GM13976 (cell line): ENCODE measurements at places on chromosomes 3 and 15.

- no peak for DNase-seq
Observed at GRCh38 chr3:172953571-172953970, 187.5 kb downstream of the SPATA16 start.

- no peak for DNase-seq
Observed at GRCh38 chr15:99019558-99020540, 12.3 kb upstream of the PGPEP1L start.

DNA sequence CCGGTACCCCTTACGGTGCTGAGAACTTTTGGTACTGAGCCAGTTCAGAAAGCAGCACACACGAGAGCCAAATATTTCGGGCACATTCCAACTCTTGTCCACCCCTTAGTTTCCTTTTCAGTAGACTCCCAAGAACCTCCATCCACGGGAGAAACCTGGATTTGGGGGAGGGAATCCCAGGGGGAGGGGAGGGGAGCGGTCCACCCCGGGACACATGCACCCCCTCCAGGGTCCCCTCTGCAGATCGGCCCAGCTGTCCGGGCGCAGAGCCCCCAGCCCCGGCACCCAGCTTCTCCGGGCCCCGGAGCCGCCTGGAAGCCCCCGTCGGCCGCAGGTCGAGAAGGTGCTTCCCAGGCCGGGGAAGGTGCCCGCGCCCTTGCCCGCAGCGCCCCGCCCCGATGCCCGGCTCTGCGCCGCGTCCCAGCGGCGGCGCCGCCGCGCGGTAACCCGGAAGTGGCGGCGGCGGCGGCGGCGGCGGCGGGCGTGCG lies 455 bp upstream of the ABHD17C start:
- DNase-seq: peak; percentile 31

GRCh38 chr15:77282333-77282732 lies 137.6 kb downstream of the PEAK1 start:
- DNase-seq: no peak

- no peak for DNase-seq
Observed at GRCh38 chr3:182104881-182105280, 393.2 kb downstream of the SOX2 start.

- DNase-seq: peak; percentile 85
Observed at GRCh38 chr3:50674349-50675178, at the start of gene DOCK3. TSS of gene DOCK3 (plus strand) at chr3:50674927. CDS start at chr3:50675264, 337 bp downstream.

DNA sequence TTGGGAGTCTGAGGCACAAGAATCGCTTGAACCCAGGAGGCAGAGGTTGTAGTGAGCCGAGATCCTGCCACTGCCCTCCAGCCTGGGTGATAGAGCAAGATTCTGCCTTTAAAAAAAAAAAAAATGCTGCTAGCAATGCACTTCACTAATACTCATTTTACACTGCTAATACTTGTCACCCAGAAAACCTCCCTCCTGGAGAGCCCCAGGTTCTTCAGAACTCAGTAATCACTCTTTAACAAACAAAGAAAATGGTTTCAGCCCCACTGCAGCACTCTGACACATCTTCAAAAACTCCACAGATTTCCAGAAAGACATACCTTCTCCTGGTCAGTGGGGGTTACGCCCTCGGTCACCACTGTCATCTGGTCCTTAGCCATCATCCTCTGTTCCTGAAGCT lies 366.7 kb downstream of the SHQ1 start:
- DNase-seq: no peak

DNA sequence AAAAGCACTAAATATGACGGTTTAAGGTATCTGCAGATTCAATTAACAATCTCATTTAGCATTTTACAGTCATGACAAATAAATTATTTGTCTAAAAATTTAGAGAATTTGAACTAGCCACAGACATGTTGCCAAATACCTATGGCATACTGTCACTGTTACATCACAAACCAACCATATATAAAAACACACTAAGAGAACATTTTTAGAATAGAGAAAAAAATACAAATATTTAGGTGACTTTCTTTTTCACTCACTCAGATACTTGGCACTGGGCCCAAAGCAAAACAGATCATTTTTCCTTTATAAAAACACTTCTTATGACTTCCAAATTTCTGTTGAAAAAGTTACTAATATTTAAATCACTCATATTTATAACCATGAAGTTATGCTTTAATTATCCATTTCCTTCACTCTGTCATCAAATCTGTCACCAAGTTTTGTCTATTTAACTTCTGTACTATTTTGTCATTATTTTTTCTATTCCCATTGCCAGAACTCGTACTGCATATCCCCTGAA lies 644.7 kb downstream of the OTOL1 start:
- no peak for DNase-seq

GRCh38 chr15:60767134-60767824 lies 288.3 kb upstream of the ICE2 start:
- no peak for DNase-seq

DNA sequence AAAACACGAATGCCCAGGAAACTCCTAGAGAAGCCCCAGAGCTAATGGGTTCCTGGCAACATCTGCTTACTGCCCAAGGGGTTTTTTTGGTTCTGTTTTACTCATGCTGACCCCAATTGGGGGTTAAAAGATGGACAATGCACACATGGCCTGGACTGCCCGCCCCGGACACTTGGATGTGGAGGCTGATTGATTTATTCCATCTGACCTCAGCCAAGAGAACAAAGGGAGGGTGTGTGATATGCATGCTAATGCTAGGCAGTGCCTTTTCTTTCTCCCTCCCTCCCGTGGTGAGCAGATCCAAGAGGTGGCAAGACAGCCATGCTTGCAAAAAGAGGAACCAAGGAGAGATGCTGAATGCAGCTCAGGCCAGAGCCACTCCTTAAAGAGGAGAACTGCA lies 3.3 kb upstream of the LRTM1 start:
- DNase-seq: no peak

- DNase-seq: no peak
Observed at GRCh38 chr3:89740080-89740880, 632.9 kb downstream of the EPHA3 start.

DNA sequence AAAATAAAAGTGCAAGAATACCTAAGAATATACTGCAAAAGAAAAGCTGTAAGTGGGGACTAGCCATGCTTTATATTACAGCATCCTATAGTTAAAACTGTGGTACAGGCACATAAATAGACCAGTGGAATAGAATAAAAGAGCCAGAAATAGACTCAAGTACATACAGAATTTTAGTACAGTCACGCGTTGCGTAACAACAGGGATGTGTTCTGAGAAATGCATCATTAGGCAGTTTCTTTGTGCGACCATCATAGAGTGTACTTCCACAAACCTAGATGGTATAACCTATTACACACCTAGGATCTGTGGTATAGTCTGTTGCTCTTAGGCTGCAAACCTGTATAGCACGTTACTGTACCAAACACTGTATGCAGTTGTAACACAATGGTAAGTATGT lies 61.8 kb downstream of the PCCB start:
- DNase-seq: no peak

DNA sequence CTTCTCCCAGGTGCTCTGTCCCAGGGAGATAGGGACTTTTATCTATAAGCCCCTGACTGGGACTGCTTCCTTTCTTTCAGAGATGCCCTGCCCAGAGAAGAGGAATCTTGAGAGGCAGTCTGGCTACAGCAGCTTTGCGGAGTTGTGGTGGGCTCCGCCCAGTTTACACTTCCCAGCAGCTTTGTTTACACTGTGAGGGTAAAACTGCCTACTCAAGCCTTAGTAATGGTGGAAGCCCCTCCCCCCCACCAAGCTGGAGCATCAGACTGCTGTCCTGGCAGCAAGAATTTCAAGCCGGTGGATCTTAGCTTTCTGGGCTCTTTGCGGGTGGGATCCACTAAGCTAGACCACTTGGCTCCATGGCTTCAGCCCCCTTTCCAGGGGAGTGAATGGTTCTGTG lies 253.8 kb upstream of the ARL6 start:
- no peak for DNase-seq

DNA sequence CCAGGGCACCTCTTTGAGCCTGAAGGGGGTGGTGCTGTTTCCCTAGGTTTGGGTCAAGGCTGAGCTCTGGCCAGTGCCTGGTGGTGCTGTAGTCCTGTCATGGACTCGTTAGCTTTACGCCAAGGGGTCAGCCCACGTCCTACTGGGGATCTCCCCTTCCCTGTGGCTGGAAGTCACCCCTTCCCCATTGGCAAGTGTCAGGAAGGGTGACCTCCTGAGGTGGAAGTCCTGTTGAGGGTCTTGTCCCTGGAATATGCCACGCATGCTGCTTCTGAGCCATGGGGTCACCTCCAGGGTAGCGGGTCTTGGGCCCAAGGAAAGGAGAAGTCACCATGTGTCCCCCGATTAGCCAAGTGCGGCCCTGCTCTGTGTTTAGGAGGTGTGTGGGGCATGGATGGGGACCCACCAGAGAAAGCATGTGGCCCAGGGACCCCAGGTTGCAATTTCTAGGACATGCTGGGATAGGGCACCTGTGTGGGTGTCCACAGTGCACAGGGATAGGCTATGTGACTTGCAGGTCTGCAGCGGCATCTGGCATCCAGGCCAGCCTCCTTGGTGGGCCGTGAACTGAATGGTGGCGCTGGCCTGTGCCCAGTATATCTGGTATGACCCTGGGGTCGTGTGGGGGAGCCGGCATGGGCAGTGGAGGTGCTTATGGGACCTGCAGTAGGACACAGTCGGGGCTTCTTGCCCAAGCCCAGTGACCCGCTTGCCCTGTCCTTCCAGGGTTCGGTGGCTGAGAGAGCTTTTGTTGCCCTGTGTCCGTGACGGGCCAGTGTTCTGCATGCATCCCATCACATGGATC lies 226.7 kb downstream of the SNRPN start:
- DNase-seq: no peak

- no peak for DNase-seq
Observed at GRCh38 chr3:158085931-158086330, 20.3 kb downstream of the SHOX2 start.

DNA sequence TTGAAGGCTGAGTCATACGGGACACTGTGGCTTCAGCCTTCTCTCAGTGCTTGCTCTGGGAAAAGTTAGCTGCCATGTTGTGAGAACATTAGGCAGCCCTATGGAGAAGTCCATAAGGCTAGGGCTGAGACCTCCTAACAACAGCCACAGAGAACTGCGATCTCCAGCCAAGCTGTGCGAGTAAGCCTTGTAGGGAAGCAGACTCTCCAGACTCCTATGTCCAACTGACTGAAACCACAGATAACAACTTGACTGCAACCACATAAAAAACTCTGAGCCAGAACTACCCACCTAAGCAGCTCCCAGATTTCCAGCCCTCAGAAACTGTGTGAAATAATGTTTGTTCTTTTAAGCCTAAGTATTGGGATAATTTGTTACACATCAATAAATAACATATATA lies 40.7 kb downstream of the DENND6A start:
- DNase-seq: no peak

DNA sequence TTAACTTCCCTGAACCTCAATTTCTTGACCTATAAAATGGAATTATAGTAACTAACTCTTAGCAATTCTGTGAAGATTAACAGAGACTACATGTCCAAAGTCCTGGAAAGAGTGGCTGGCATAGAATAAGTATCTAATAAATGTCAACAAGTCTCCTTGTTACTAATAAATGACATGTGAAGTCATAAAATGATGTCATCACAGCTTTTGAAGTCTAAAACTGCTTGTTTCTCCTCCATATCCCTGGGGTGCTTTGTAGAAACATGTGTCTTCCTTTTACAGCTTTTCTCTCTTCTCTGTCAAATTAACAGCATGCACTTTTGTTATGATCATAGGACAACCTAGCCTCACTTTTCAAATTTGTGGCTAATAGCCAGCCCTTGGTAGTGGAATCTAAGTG lies 510.2 kb downstream of the NTRK3 start:
- no peak for DNase-seq

GRCh38 chr15:40952301-40952900 lies 870 bp upstream of the CHAC1 start:
- DNase-seq: no peak

DNA sequence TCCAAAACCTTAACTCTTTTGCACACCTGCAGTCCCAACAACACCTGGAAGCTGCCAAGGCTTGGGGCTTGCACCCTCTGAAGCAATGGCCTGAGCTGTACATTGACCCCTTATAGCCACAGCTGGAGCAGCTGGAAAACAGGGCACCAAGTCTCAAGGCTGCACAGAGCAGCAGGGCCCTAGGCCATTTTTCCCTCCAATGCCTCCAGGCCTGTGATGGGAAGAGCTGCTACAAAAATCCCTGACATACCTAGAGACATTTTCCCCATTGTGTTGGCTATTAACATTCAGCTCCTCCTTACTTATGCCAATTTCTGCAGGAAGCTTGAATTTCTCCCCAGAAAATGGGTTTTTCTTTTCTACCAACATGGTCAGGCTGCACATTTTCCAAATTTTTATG lies 231.0 kb downstream of the ZMAT3 start:
- DNase-seq: no peak

DNA sequence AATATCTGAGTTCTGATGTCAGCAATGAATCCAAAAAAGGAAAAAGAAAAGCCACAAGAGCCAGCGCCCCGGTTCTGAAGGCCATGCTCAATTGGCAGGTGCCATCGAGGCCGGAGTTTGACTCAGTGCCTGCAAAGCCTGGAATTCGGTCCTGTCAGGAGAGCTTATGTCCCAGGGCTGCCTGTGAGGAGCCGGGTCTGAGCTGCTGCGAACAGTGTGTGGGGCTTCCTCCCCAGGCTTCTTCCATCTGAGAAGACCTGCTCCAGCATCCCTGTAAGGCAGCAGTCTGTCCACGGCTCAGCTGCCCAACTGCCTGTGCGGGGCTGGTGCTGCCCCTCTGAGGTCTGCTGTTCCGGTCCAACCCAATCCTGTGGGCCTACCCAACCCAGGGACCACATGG lies 46.1 kb downstream of the ROPN1B start:
- no peak for DNase-seq

DNA sequence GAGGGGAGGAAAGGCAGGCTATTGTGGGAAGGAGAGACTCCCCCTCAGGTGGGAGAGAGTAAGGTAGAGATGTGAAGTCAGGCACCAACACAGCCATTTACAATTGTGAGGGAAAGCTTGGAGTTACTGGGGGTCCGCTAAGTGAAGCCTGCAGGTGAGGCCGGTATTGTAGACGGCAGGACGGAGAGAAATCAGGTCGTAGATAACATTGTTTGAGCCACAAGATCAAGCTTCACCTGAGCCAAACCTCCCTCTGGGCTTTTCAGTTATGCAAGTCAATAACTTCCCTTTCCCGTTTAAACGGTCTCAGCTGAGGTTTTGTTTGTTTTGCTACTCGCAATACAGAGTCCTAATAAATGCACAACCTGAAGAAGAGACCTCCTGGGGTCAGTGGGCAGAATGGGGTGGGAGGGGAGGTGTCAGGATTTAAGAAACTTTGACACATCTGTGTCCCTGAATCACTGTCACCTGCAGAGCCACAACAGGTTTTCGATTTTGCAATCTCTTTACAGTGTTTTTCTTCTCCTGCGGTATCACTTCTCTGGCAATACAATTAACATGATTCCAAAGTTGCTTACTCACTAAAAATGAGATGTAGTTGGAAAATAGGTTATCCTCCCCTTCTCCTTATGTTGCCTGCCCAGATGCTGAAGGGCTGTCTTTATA lies 72.0 kb upstream of the GLCE start:
- no peak for DNase-seq

GRCh38 chr15:52652984-52653383 lies 26.2 kb downstream of the ATOSA start:
- no peak for DNase-seq

DNA sequence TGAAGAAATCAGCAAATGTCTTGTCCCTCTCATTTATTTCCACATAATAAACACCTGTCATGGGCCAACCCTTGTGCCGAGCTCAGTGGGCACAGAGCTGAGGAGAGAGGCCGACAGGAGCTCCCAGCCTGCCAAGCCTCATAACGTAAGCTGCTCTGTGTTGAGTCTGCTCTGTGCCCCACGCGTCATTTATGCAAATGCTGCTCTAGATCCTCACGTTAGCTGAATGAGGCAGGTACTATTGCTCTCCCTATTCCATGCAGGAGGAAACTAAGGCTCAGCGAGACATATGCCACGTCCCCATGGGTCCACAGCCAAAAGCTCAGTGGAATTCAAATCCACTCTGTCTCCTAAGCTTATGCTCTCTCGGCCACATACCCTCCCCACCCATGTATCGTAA lies 41.5 kb downstream of the EFCAB12 start:
- DNase-seq: no peak
